Activated CD4-positive, CD25-positive, alpha-beta regulatory T cell (primary cell): ENCODE measurements at places on chromosomes 3 and 15.

- no peak for DNase-seq
These were observed 102.2 kb upstream of the LPP start for GRCh38 chr3:188051801-188052168.

DNA sequence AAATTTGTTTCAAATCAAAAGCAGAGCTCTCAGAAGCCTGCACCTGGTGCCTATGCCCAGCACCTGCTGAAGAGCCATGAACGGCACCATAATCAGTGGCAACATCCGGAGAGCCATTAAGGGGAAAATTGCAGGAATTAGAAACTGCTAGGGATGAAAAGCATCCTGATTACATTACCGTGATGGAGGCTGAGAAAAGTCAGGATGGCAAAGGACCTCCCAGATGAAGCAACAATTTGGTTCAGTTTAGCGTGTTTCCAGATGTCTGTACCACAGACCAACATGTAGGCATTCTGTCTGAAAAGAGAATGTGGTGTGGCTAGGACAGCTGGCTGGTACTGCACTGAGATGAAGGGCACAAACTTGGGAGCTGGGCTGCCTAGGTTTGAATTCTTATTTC, 106.1 kb downstream of the EOMES start:
- DNase-seq, result no peak

DNA sequence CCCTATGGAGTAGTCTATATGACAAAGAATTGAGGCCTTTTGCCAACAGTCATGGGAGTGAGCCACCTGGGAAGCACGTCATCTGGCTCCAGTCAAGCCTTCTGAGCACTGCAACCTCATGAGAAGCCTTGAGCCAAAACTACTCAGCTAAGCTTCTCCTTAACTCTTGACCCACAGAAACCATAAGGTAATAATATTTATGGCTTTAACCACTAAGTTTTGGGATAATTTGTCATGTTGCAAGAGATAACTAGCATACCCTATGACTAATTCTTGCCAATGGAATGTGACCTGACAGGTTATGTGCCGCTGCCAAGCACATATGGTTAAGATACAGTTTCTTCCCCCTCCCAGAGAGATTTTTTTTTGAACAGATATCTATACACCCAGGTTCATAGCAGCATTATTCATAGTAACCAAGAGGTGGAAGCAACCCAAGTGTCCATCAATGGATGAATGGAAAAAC, 11.8 kb upstream of the SLC6A11 start:
- no peak for DNase-seq

DNA sequence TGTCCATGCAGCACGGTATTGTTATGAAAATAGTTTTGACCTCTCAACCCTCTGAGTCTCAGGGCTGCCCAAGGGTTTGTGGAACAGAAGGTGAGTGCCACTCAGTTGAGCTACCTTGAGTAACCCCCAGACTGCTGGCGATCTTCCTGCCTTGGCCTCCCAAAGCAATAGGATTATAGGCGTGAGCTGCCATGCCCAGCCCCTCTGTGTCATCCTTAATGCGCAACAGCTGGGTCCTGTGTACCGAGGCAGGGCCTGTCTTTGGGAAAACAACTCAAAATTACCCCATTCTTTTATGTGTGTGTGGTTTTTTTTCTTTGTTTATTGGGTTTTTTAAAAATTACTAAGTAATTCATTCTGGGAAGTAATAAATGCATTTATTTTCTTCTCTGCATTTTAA, 78.3 kb upstream of the TPM1 start:
- DNase-seq, result no peak

DNA sequence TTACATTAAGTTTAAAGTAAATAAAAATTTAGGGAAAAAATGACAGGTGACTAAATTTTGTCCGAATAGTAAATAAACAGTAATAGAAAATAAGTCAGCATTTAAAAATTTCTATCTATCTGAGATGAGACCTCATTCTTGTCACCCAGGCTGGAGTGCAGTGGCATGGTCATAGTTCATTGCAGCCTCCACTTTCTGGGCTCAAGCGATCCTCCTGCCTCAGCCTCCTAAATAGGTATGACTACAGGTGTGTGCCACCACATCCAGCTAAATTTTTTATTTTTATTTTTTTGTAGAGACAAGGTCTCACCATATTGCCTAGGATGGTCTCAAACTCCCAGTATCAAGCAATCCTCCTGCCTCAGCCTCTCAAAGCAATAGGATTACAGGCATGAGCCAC, 7.8 kb downstream of the KPNA4 start:
- DNase-seq, result no peak
